ENCODE measurements at places on chromosomes 16 and 17.
A peak's percentile ranks its signal among the peaks of the same experiment; 100 is the strongest.

- DNase-seq, result no peak
These were observed 32.5 kb upstream of the CDH8 start for GRCh38 chr16:62068747-62069146.

DNA sequence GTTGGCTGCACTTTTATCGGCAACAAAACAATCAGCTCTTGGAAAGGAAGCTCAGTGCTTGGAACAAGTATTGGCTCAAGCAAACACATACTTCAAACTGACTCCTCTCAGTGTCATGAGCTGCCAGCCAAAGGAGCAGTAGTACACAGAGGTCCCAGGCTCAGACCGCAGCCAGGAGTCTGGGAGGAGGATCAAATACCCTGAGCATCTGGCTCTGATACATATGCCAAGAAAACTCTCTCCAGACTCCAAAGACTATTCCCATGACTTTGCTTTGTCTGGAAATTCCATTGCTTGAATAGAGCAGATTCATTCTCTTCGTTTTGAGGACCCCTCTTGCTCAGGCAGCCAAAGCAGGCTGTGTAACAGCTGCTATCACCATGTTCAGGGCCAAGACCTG is 501.6 kb upstream of the PSMD7 start:
- DNase-seq, result no peak

DNA sequence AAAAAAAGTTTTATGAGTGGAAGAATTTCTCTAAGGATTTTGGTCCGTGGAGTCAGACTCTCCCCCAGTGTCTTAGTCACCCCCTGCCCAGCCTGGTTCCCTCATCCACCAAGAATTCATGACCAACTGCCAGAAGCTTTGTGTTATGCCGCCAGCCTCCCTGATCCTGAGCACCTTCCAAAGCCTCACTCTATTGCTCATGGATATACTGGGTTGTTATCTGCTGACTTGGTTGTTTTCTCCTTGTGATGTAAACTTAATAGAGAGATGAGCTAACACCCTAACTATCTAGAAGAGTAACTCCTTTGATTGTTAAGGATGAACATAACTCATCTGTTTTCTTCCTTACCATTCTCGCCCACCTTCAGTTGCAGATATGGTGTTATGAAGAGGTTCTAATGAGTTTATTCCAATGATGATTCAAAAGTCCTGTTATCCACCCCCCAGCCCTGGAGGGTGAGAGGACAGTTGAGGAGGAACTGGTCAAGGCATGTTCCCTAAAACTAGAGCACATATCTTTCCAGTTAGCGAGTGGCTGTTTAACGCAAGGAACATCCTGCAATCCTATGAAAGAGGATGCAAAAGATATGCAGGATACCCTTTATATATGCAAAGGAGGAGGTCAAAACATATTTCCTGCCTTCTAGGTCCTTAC is 1.5 kb upstream of the PSMD3 start:
- DNase-seq, result no peak

- DNase-seq, result no peak
These were observed 22.7 kb upstream of the SPNS2 start for GRCh38 chr17:4476017-4476416.

- no peak for DNase-seq
These were observed 22.3 kb downstream of the NPTX1 start for GRCh38 chr17:80453998-80454556.

DNA sequence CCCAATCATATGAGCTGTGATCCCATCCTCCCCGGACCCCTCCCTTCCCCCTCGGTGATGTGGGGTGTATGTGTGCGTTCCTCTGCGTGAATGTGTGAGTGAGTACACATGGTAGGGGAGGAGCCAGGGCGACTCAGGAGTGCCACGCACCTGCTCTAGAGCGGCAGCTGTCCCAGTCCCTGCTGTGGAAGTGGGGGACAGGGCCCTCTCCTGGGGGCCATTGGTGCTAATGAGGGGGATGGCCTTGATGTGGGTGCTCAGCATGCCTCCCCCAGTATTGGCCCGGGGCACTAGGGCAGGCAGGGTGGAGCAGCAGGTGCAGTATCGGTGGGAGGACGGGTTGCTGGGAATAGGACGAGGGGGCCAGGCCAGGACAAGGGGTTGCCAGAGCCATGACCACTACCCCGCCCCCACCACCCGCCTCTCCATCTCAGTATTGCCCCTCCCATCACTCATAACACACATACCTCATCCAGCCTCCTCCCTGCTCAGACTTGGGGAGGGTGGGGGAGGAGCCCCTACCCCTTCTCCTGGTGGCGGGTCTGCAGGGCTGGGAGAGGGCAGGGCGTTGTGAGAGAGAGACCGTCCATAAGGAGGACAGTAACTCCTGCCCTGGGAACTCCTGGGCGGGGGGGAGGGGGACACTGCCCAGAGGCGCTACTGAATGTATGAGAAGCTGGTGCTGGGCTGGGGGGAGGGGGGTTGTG is 8.5 kb downstream of the NR1D1 start:
- no peak for DNase-seq

- no peak for DNase-seq
These were observed 14.6 kb downstream of the ADCY7 start for GRCh38 chr16:50280932-50281331.

DNA sequence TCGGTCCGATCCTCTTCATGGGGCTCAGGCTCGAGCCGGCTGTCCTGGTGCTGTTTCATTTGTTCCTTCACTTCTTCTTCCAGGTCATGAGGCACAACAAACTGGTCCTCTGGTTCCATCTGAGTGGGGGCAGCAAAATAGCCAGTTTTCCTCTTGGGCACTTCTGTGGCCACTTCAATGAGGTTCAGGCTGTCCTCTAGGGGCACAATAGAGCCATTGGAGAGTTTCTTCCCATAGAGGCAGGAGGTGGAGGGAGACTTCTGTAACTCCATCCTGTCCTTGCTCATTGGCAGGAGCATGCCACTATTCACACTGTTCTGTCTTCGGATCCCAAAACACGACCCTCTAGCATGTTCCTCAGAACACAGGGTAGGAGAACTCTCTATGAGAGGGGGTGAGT is 22.9 kb downstream of the MARVELD3 start:
- DNase-seq, result no peak

GRCh38 chr17:45276031-45276430 is 14.1 kb upstream of the SPATA32 start:
- DNase-seq, result no peak

DNA sequence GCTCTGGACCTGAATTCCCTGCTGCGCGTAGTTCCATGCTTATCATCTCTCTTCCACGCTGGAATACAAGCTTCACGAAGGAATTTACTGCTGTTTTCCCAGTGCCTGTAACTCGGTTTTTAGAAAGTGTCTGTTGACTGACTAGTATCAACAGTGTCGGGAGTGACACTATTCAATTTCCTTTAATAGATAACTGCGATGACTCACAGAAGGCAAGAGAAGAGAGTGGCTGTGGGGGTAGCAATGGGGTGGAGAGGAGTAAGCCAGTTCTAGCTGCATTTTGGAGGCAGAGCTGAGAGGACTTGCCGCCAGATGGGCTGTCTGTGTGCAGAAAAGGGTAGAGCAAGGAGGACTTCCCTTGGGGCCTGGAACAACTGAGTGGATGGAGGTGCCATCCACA is 25.2 kb downstream of the B4GALNT2 start:
- DNase-seq, result no peak

- DNase-seq, result no peak
These were observed 87.7 kb downstream of the MYH10 start for GRCh38 chr17:8542599-8543502.

- DNase-seq, result peak; percentile 56
These were observed 17.4 kb upstream of the C17orf107 start for GRCh38 chr17:4881761-4882555.

DNA sequence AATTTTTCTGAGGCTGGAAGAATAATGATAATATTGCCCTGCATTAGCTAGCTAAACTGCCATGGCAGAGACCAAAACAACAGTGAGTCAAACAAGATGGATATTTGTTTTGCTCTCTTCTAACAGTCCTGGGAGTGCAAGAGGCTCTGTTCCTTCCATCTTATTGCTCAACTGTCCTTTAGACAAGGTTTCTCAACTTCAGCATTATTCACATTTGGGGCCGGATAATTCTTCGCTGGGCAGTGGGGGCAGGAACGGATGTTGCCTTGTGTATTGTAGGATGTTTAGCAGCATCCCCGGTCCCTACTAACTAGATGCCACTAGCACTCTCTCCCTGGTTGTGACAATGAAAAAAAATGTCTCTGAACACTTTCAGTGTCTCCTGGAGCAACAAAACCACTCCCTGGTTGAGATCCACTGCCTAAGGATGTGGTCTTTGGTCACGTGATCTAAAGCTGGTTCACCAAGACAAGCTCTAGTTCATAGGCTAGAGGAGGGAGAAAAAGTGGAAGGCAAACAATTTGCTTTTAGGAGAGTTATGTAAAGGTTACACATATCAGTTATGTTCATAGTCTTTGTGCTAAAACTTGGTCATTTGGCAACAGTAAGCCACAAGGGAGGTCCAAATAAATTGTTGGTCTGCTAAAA is 144.4 kb downstream of the PCTP start:
- no peak for DNase-seq

Measured in T-helper 2 cell (primary cell).